ENCODE measurements at places on chromosomes 7 and 10. TPM values are rescaled to one million over a fixed set of nuclear protein-coding genes. Genes with fewer than 3 reads are reported as not detected.

FBXO24 gene
- not detected for total RNA-seq

FASTK gene
- total RNA-seq = 67.0 TPM

RNF32 gene
- 0.15 TPM for total RNA-seq

C10orf143 gene
- not detected for total RNA-seq

TMEM225B gene
- total RNA-seq = not detected

COL17A1 gene
- total RNA-seq = 0.06 TPM

FFAR4 gene
- total RNA-seq = not detected

UTF1 gene
- not detected for total RNA-seq

OR2A1 gene
- total RNA-seq = not detected

VWC2 gene
- total RNA-seq = not detected

TRIM50 gene
- not detected for total RNA-seq

EBLN1 gene
- not detected for total RNA-seq

CYP26C1 gene
- total RNA-seq = 1.1 TPM

AGAP5 gene
- total RNA-seq = 4.7 TPM

CDK5 gene
- 21.1 TPM for total RNA-seq

SAP25 gene
- 0.29 TPM for total RNA-seq

ADARB2 gene
- 0.39 TPM for total RNA-seq

GATA3 gene
- total RNA-seq = 2.5 TPM

CNNM1 gene
- not detected for total RNA-seq

HNRNPA2B1 gene
- 247 TPM for total RNA-seq

PPP1R9A gene
- 7.0 TPM for total RNA-seq

PRF1 gene
- not detected for total RNA-seq

AS3MT gene
- total RNA-seq = 0.58 TPM

TBC1D12 gene
- 12.9 TPM for total RNA-seq

TWIST1 gene
- total RNA-seq = 0.19 TPM

IFIT2 gene
- total RNA-seq = 7.9 TPM

NUP42 gene
- total RNA-seq = 25.9 TPM

SYT15B gene
- total RNA-seq = not detected

OPALIN gene
- not detected for total RNA-seq

ANXA8 gene
- not detected for total RNA-seq

ABCF2 gene
- total RNA-seq = 59.3 TPM

CLDN4 gene
- 0.93 TPM for total RNA-seq

SRPK2 gene
- 59.6 TPM for total RNA-seq

FBH1 gene
- total RNA-seq = 73.8 TPM

Data from glomerular endothelial cell (primary cell).